Stimulated activated CD8-positive, alpha-beta memory T cell treated with anti-CD3 and anti-CD28 coated beads, Interleukin-15, amount 100 ng/mL, for 4 hours (primary cell): ENCODE measurements at places on chromosomes 3 and 15.

- no peak for DNase-seq
These were observed 46.8 kb downstream of the EOMES start for GRCh38 chr3:27675287-27675686.

- DNase-seq, result no peak
These were observed 9.8 kb downstream of the PLIN1 start for GRCh38 chr15:89669309-89669865.

DNA sequence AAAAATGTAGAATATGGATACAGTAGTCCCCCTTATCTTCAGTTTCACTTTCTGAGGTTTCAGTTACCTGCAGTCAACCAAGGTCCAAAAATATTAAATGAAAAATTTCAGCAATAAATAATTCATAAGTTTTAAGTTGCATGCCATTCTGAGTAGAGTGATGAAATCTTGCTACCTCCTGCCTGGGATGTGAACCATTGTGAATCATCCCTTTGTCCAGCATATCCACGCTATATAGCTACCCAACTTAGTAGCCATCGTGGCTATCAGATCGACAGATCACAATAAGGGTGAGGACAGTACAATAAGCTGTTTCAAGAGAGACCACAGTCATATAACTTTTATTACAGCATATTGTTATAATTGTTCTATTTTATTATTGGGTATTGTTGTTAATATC, 1.2 kb upstream of the LARS2 start:
- no peak for DNase-seq

GRCh38 chr3:125165948-125166553, 46.5 kb downstream of the SLC12A8 start:
- no peak for DNase-seq

DNA sequence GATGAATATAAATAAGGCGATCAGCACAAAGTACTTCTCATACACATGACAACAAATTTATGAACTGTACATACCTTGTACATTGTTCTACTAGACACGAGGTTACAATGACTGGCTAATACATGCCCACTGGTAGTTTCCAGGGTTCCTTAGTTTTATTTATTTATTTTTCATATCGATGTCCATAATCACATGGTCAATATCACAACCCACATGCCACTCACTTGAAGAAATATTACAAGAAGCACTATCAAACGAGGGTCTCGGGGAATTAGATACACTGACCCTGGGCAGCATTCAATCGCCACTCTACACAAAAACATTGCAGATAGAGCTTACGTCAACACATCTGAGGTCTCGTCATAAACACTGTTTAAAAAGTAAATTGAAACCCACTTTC, 21.2 kb upstream of the WNT5A start:
- no peak for DNase-seq
